ENCODE measurements at places on chromosomes 6 and 20.

DNA sequence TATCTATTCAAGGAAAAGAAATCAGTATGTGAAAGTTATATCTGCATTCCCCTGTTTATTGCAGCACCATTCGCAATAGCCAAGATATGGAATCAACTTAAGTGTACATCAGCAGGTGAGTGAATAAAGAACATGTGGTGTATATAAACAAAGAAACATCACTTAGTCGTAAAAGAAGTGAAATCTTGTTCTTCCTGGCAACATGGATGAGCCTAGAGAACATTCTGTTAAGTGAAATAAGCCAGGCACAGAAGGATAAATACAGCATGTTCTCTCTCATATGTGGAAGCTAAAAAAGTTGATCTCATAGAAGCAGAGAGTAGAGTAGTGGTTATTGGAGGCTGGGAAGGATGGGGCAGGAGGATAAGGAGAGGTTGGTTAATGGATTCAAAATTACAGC is 287.9 kb upstream of the FERMT1 start:
- no peak for DNase-seq

DNA sequence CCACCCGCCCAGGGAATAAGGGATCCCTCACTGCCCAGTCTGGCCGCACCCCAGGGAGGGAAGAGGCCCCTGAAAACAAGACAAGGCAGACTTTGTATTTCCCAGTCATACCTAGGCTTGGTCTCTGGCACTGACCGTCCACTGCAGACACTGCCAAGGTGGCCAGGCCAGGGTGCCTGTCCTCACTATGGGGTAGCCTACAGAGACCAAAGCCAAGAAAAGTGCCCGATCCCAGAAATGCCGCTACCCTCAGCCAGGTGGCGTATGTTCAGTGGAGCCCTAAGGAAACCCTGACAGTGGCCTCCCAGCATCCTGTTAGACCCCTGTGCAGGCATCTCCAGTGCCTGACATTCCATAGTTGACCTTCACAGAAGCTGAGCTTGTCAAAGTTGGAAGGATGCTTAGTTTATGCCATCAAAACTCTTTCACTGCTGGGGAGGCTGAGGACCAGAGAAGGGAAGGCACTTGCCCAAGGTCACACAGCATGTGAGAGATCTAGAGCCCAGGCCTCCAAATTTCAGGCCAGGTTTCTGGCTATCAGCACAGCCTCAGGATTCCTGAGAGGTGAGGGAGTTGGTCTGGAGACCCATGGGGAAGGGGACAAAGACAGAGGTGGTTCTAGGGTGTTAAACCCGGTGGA is 2.5 kb downstream of the SCRT2 start:
- DNase-seq = no peak

- no peak for DNase-seq
Measured at GRCh38 chr20:59576216-59576953, 28.0 kb upstream of the PHACTR3 start.

DNA sequence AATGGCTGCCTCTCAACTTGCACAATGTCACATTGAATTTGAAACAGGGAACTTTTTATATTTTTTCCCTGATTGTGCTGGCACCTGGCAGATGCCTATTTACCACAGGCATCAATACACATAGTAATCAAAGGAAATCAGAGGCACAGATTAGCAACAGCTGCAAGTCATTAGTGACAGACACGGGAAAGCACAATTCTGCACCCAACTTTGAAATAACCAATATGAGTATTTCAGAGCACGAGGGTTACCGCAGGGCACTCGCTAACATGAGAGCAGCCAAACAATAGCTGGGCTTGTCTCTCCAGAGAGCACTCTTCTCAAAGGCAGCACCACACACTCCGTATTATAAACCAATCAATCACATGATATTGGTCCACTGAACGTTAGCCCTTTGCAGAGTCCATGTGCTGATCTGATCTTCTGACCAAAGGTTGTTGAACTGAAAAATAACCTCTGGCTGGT is 149.5 kb downstream of the RNF144B start:
- no peak for DNase-seq

DNA sequence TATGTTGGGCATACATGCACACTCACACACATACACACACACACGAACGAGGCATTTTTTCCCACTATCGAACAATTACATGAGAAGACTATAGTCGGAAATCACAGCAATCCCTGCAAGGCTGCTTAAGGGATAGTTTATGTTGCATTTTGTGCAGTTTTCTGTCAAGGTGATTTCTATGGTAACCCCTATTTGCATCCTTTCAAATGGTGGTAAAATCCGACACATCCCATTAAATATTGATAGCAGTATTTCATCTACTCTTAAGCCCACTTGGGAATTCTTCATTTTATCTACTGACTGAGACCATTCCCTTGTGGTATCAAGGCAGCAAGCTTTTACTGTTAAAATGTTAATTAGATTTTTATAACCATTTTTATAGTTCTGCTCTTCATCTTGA is 457.8 kb downstream of the HACE1 start:
- no peak for DNase-seq

- DNase-seq = no peak
Measured at GRCh38 chr20:57678340-57678739, 31.5 kb downstream of the PMEPA1 start.

DNA sequence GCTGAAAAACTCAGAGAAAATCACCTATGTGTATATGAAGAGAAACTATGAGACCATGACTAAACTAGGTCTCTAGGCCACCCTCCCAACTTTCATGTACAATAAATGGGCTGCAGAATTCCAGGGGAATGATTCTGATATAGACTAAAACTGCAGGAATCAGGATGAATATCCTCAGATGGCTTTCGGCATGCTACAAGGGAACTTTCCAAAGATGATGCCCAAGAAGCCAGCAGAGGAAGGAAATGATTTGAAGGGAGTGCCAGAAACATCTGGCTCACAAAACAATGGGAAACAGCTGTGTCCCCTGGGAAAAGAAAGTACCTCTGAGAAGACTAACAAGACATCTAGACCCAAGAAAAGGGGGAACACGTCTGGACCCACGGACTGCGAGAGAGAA is 41.1 kb downstream of the PLN start:
- no peak for DNase-seq

- no peak for DNase-seq
Measured at GRCh38 chr6:114997813-114998292, 655.0 kb upstream of the HS3ST5 start.

DNA sequence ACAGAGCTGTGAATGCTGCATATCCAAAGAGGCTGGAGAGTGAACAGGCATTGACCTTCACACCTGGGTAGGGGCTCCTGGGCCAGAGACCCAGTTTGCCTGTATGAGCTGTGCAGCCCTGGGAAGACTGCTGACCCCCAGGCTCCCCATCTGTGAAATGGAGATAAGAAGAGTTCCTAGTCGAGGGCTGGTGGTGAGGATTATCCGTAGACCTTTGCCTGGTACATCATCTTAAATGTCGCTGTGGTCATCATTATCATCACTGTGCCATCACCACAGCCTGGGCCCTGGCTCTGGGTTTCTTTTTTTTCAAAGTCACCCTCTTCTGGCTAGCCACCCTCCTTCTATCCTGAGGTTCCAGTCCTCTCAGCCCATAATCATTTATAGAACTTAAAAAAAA is 12.0 kb downstream of the AGPAT4 start:
- DNase-seq = no peak

- DNase-seq = no peak
Measured at GRCh38 chr6:77650098-77650663, 2.7 kb upstream of the MEI4 start.

DNA sequence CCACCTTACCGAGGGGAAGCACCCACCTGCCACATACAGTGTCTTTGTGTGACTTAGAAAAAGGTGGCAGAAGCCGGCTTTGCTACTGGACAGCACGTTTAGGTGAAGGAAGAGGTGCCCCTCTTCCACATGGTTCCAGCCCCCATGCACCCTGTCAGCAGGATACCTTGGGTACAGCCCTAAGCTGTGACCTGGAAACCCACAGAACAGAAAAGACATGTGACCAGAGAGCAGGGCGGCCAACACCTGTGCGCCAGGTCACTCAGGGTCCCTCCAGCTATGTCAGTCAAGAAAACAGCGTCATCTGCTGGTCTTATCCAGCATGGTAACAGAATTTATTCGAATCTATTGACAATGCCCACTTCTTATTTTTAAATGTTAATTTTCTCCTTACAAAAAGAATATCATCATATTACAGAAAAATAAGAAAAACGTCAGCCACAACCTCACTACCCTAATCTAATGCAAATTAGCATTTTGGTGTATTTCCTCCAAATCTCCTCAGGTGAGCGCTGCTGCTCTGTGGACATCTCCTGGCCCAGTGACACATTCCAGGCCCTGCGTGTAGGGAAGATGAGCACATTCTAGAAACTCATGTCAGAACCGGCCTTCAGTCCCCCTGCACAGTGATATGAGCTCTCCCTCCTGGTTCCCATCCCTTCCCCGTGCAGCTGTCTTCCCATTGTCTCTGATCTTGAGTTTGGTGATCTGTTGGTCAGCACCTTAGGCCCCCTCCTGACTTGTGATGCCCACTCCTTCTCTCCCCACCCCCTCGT is 37.2 kb downstream of the GTF2H5 start:
- DNase-seq = no peak

GRCh38 chr6:27791182-27791943 is 120.8 kb downstream of the OR2B2 start:
- DNase-seq = peak; percentile 29

DNA sequence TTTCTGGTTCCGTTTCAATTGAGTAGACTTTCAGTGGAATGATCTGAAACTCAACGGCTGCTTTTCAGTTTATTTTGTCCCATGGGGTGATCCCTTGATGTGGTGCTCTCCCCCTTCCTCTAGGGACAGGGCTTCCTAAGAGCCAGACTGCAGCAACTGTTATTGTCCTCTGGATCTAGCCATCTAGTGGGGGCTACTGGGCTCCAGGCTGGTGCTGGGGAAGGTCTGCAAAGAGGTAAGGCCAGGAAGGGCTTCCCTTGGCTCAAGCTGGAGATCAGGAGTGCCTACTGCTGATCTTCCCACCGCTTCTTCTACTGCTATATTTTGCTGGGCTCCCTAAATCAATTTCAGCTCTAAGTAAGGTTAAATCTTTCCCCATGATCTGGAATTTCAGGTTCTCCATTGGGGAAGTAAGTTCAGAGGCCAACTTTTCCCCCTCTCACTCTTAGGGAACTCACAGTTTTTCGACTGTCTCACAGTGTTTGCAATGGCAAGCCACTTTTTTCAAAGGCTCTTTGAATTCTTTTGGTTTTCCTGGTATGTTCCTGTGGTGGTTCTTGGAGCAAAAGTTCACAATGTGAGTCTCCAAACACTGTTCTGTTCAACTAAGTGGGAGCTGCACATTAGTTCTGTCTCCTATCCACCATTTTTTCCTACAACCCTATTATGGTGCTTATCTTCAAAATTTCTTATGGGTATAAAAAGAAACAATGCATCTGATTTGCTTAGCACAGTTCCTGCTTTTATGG is 286.2 kb upstream of the EXOC2 start:
- no peak for DNase-seq

DNA sequence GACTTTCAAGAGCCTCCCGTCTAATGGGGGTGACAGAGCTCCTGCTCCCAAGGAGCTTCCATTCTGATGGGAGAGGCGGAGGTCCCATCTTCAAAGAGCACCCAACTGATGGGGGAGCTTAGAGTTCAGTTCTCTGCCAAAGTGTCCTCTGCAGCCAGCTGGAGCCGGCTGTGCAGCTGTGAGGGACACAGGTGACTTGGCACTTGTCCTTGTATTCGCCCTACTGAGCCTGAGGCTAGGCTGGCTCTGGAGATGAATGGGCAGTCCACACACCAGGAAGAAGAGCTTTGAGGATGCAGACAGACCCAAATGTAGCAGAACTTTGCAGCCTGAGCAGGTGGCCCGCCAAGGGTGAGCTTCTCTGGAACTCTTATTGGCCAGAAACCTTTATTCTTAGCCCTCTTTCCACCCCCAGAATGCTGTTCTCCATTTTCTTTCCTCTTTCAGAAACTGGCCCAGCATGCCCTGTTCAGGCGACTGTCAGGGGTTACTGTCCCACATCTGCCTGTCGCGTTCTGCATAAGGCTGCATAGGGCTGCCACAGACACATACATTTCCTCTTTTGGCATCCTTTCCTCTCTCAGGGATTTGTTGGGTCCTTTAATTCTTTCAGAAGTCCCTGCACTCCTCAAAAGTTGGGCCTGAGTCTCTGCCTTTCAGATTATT is 108.7 kb upstream of the LRFN2 start:
- no peak for DNase-seq

DNA sequence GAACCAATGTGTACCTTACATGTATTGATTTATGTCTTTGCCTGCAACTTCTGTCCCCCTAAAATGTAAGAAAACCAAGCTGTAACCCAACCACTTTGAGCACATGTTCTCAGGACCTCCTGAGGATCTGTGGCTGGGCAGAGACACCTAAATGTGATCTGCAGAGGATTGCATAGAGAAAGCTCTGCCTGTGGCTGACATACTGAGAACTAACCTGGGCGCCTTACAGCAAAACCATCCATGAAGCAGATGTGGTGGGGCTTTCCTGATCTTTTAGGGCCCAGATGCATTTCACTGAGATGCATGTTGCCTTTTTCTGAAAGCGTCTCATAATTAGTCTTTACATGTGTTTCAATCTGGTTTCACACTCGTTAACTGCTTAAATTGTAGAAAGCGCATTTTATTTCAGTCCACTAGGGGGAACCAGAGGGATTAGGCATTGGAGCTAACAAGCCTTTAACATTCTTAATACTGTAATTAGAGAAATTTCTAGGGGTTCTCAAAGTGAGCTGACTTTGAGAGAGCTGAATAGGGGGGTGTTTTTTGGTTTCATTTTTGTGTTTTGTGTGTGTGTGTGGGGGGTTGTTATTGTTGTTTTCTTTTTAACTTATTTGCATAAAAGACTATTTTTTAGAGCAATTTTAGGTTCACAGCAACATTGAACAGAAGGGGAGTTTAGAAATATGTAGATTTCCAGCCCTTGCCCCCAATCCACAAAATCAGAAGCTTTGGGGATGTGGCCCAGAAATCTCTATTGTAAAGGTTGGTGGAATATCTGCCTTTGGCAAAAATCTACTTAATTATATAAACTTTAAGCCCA is 50.9 kb upstream of the FAM184A start:
- DNase-seq = no peak

GRCh38 chr6:37134396-37135191 is 35.4 kb upstream of the PIM1 start:
- no peak for DNase-seq

- DNase-seq = no peak
Measured at GRCh38 chr20:8121666-8122065, 10.4 kb upstream of the PLCB1 start.

GRCh38 chr6:13694562-13694961 is 17.1 kb downstream of the RANBP9 start:
- DNase-seq = no peak

DNA sequence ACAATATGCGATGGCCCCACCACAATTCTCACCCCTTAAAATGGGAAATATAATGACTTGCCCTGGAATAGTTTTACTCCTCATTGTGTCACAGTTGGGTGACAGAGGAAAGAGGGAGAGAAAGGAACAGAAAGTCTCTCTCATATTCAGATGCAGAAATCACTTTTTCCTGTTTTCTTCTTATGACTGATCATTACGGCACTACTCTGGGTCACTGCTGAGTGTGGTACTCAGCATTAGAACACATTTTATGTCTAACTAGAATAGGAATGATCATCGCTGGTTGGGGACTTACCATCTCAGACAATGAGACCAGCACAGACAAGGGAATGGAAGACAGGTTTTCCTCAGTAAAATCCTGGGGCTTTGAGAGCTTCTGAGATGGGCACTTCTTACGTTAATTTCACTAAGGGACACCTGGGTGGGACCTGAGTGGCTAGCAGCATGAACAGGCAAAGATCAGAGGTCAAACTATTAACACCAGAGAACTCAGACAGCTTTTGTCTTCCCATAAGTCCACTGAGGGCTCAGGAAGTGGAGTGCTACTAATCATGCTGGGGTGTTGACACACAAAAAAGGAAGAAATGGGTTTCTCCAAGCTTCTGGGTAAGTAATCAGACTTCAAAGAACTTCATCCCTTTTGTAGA is 54.9 kb upstream of the ARHGAP18 start:
- DNase-seq = no peak

- no peak for DNase-seq
Measured at GRCh38 chr6:34546551-34547321, 9.4 kb downstream of the SPDEF start.

Measured in T-helper 2 cell treated with Interferon-gamma antibody and Interleukin-4, amounts not matched to agents 5 μg/mL and 100 μg/mL, for 36 hours (primary cell).